ENCODE measurements at places on chromosomes 1 and 21.

GRCh38 chr1:43314233-43314632 is 13.5 kb downstream of the TIE1 start:
- no peak for DNase-seq

GRCh38 chr1:184825571-184825970 is 70.9 kb upstream of the EDEM3 start:
- no peak for DNase-seq

GRCh38 chr1:31575369-31576140 is 760 bp upstream of the TINAGL1 start:
- DNase-seq, result no peak

- DNase-seq, result no peak
These were observed 18.6 kb downstream of the PIK3CD start for GRCh38 chr1:9670085-9670484.

GRCh38 chr1:111221633-111222291 is 5.8 kb upstream of the CHI3L2 start:
- no peak for DNase-seq
